ENCODE measurements at places on chromosomes 5 and 9.

DNA sequence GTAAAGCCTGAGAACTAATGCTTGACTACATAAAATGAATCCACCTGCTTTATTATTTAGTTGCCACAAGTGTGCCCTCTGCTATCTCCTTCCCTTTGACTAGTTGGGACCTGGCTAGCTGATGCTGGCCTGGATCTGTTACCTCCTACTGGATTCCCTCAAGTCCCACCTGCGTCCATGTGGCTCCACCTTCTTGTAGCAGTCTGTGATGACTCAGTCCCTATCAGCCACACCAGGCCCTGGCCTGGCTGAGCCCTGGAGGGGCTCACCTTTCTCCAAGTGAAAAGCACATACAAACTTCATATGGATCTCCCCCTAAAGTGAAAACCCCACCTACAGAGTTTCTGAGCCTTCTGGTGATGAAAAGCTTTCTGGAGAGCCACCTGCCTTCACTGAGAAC, 611.4 kb downstream of the SEMA5A start:
- no peak for DNase-seq

DNA sequence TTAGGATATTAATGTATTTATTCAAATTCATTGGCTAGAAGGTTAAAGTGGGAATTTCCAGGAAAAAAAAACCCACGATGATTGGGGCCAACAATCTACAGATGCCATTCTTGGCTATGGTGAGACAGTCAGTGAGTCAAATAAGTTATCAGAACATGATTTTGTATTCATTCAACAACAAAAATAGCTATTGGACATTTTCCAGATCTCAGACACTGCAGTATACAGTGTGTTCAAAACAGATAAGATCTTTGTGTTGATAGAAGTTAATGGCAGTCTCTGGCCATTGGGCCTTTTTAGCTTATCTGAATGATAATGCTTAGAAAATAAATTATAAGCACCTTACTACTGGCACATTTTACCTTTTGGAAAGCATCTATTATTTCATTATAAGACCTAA, 547.7 kb downstream of the MAT2B start:
- no peak for DNase-seq

DNA sequence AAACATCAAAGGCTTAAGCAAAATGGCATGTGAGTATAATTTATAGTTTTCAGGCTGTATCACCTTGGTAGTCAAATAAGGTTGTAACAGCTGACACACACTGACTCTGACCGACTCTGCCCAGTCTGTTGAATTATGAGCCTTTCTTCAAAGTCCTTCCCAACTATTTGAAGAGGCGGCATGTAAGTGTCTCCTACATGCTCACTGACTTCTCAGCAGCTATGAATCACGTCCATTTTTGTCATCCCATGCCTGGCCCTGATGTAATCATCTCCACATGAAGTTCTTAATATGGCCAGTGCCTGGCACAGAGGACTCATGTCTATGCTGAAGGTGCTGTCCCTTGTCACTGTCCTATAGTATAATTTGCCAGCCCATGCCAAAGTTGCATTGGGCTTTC, 5.1 kb upstream of the PTBP3 start:
- DNase-seq = no peak

- no peak for DNase-seq
These were observed 409.5 kb downstream of the PDE4D start for GRCh38 chr5:59483971-59484472.

All from T-helper 9 cell (primary cell).